ENCODE measurements at places on chromosomes 5 and 9.

DNA sequence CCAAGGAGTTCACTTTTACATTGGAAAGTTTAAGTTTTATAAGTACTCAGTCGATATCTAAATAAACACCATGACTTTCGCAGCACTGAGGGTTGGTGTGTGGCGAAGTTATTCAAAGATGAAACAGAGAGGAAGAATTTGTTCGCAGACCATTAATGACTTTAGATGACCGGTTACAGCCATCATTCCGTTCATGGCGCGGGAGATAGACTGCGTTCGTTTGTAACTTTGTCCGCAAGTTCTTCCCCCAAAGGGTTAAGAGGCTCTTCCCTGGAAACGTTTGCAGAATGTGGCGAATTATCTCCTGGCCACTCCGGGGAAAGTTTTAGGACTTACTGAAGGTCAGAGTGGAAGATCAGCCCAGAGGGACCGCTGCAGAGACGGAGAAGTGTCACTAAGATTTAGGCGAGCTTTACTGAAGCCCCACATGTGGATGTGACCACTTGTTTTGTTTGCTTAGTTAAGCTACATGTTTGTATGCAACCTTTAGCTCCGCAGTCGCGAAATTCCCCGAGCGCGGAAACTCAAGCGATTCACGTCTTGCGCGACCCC, 2.2 kb upstream of the FOXD1 start:
- no peak for DNase-seq

DNA sequence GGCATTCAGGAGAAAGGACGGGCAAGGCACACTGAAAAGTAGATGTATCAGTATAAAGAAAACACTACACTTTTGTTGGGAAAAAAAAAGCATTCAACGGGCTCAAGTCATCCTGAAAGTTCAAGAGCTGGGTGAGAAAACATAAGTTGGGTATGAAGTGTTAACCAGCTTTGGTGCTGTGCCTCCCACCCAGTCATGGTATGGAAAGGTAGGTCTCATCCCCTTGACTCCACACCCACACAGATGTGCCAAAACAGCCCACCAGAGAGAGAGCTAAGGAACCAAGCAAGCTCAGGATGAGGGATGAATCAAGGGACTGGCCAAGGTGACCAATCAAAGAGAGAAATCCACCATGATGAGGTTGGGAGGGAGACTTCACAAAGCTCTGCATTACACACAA, 54.7 kb downstream of the ESM1 start:
- DNase-seq: no peak

- no peak for DNase-seq
Observed at GRCh38 chr5:55303238-55303690, 4.2 kb downstream of the DHX29 start.

DNA sequence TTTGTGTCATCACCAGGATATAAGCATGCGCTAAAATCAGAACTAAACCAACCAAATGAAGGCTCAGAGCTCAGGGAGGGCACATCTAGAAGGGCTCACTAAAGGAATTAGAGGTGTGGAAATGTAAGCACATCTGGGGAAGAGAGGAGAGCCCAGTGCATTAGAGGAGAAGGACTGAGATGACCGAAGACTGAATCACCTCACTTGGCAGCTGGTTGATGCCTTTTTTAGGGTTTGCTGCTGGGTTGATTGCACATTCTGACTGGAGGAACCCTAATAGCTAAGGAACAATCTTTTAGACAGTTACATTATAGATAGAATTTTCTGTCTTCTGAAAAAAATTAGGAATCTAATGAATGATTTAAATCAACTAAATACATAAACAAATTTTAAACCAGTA, 8.2 kb upstream of the IFNA21 start:
- no peak for DNase-seq

DNA sequence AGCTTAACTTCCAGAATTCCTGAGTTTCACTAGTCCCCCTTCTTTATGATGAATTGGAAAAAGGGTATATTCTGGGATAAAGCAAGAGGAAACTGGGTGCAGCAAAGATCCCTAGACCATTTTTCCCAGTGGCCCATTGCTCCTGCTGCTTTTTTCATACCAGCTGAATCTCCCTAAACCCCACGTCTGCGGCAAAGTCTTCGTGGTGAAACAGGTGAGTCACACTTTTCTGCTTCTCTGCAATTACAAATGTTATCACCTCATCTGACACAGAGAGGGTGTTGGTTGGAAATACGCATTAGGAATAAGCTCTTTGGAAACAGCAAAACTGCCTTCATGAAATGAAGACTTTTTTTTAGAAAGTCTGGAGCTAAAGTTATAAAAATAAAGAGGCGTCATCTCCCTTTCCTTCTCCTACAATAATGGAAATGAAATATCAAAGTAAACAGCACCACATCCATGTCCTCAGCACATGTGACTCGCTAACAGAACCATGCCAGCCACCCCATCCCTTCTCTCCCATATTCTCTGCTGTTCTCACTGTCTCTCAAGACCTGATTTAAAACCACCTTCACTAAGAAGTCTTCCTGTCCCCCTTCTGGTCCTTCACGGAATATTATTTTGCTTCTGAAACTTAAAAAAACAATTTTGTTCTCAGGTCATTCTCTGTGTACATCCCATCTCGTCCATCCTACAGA, 39.5 kb upstream of the GLRX start:
- DNase-seq: no peak

DNA sequence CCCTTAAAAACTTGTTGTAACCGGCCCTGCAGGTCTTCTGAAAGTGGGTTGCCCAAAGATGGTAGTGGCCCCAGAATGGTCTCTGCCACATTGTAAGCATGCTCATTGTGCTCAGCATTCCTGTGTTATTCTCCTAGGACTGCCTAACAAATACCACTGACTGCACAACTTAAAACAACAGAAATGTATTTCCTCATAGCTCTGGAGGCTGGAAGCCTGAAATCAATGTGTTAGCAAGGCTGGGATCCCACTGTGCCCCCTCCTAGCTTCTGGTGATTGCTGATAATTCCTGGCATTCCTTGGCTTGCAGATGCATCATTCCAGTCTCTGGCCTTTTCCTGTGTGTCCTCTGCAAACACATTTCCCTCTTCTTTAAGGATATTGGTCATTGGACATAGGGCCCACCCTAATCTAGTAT, 3.4 kb upstream of the GCNT4 start:
- no peak for DNase-seq

DNA sequence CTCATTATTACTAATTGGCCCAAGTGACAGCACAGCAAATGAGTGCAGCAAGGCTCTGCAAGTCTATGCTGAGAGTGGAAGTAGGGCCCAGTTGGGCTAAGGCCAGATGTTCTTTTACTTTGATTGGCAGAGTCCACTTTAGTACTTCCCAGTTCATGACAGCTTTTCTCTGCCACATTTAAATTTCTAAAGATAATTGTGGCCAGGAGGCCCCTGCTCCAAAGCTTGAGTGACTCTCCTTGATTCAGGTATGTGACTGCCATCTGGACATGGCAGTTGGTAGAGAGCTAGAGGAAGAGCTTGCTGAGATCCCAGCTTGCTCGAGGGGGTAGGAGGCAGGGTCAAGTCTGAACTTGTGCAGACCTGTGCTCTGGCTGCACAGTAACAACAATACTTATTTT, 154.1 kb downstream of the CARTPT start:
- DNase-seq: peak; percentile 47

- no peak for DNase-seq
Observed at GRCh38 chr5:107388141-107388861, 282.4 kb downstream of the EFNA5 start.

GRCh38 chr9:81423589-81424326, 265.6 kb downstream of the TLE1 start:
- no peak for DNase-seq

DNA sequence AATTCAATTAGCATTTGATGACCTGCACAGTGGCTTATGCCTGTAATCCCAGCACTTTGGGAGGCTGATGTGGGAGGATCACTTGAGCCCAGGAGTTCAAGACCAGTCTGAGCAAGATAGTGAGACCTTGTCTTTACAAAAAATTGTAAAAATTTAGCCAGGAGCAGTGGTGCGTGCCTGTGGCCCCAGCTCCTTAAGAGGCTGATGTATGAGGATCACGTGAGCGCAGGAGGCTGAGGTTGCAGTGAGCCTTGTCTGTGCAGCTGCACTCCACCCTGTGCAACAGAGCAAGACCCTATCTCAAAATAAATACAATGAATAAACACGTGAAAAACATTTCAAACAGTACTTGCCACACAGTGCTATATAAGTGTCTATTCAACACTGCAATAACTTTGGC, 4.2 kb downstream of the ABCA1 start:
- DNase-seq: no peak

GRCh38 chr5:14245132-14245925, 102.2 kb downstream of the TRIO start:
- no peak for DNase-seq

DNA sequence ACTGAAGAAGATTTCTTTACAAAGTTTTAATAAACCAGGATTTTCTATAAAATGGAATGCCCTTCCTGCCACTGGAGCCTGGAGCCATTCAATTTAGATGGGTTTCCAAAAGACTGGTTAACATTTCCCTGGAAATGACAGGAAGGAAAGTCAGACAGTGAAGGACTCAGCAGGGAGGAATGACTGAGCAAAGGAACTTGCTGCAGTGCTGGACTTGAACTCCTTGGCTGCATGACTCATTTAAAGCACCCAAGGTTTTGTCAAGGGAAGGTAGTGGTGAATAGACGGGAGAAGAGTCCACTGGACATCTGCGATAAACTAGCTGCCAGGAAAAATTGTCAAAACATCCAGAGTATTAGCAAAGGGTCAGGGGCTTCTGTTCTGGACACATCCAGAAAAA, 163.8 kb upstream of the SLC28A3 start:
- no peak for DNase-seq

- DNase-seq: no peak
Observed at GRCh38 chr9:72022841-72023240, 37.6 kb downstream of the C9orf57 start.

GRCh38 chr5:168262042-168262743, 29.3 kb upstream of the WWC1 start:
- no peak for DNase-seq

DNA sequence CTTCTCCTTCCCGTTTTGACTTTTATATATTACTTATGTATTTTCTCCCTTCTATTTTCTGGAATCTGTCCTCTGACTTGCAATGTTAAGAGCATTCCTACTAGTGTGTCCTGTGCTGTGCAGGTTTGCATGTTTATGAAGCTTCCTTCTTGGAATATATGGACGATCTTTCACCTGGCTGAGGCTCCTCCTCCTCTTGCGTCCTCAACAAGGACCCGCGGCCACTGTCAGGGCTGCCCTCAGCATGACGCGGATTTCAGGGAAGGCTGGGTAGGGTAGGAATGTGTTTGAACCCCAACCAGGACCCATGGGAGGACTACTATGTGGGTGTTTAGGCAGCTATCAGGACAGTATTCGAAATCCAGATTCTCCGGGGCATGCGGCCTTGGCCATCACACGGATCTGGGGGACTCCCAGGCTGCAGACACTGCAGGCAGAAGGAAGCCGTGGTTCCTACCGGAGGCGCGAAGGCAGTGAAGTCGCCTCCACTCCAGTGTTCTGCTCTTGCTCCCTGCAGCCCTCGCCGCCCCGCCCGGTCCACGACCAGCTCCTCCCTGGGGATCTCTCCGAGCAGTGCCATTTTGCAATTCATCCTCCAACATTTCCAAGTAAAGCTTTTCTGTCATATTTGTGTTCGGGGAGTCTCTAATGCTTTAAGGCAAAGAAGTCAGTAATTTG, 37.0 kb upstream of the OSMR start:
- no peak for DNase-seq

- no peak for DNase-seq
Observed at GRCh38 chr5:1322036-1322900, 22.6 kb downstream of the CLPTM1L start.

DNA sequence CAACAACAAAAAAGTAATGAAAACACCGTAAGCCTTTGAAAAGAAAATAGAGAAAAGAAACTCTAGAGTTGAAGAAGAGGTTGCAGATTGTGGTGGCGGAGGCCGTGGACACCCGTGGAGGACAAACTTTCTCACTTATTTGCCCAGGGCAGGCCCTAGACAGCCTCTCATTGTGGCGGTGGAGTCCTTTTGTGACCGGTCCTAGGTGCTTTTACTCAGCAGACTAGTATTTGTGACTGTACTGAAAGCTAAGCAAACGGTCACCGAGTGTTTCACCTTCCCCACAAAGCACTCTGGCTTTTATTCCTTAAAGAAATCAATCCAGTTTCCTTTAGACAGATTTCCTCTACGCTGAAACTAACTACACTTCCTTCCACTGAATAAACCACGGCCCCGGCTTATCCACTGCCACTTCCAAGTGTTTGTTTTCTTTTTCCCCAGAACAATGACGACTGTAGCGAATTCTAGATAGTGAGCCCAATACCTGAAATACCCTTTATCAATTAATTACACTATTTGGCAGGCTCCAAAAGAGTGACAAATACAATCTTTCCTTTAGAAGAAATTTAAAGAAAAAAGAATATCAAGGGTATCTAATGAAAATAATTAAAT, 210.2 kb upstream of the TARS1 start:
- no peak for DNase-seq

DNA sequence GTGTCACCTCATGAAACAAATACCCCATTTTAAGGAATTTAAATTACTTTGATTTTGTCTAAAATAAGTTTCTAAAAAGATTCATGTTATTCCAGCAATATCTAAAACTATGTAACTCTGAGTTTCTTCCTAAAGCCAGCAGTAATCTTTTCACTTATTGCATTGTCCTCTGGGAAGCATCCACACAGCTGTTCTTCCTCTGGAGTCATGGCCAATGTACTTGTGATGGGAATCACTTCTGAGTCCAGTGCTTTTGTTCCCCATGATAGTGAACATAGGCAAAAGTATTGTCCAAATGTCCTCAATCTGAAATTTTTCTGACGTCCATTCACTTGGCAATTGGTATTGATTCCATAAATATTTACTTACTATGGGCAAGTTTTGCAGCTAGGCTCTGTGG, 125.0 kb downstream of the STARD4 start:
- no peak for DNase-seq

GRCh38 chr5:31343946-31344345, 150.5 kb downstream of the CDH6 start:
- DNase-seq: no peak

DNA sequence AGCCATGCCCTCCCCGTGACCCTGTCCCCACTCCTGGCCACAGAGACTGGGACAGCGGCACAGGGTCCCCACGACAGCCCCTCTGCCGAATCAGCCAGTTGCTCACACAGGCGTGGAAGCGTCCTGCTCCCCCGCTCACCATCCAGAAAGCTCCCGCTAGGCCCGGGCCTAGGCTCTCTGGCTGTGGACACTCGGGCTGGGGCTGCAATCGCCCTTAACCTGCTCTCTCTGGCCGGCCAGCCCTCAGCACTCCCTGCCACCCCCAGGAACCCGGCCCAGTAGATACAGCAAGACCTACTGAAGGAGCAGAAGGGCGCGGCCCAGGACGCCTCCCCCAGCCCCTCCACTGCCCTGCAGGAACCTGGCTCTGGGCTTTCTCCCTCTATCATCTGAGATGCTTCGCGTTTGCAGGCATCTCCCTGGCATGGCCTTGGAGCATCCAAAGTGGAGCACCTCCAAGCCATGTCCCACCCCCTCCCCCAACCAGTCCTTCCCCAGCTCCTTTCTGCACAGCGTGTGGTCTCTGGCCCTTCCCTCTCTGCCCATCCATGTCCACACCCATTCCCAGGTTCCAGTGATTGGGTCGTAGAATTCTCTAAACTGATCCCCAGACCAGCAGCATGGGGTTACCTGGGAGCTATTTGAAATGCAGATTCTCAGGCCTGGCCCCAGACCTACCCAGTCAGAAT, 113.7 kb upstream of the LMX1B start:
- DNase-seq: no peak

Data from NCI-H1417 (cell line).